Common myeloid progenitor, CD34-positive (primary cell): ENCODE measurements at places on chromosomes 7 and 10.

DNA sequence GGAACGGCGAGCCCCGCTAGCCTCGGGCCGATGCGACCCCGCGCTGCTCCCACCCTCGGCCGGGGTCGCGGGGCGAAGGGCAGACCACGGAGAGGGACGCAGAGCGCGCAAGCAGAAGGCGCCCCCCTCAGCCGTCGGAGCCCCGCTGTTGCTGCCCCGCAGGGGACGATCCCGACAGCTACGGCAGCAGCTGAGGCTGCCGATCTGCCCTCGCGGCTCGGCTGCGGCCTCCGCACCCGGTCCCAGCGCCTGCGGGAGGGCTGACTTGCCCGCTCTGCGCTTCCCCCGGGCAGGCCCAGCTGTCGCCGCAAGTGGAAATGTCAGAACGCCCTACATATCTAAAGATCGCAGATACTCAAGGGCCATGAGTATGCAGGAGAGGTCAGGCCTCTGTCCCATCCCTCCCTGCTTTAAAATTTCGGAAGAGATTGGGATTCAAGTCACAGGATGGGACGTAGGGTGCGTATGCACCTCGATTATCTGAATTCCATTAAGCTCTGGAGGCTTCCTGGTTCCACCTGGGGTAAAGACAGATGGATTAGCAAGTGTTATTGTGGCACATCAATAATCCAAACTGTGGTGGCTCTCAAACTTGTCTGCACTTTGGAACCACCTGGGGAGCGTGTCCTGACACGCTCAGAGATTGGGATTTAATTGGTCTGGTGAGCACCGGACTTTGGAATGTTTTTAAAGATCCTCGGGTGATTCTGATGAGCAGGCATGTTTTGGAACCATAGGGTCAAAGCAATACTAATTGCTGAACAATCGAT lies at the start of gene CRPPA:
CRPPA (minus strand) TSS at position 206 of the 770 bp plus-strand sequence. CDS start 216 bp downstream, outside the sequence.
- H3K36me3 ChIP-seq, result no peaks in the 10 kb centered on the region
- H3K27me3 ChIP-seq, result no peaks in the 10 kb centered on the region
- H3K4me3 ChIP-seq, result peak within 1 kb of the TSS; percentile 67
- H3K4me1 ChIP-seq, result peaks cover 16% of the 10 kb centered on the region

DNA sequence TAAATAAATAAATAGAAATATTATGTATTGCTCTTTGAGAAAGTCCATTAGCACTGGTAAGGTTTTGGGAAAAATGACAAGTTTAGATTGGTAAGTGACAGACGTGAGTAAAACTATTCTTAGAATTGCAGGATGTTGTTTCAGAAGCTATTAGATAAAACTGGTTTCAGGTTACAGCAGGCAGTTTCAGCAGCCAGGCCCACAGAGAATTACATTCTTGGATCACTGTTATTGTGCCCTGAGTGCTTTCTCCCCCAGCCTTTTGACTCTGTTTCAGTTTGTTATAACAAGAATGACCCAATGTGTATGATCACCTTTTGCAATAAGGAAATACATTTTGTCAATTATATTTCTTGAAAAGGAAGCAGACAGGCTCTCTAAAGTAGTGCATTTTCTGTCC lies 86.5 kb downstream of the DKK1 start:
- no peaks in the 10 kb centered on the region for H3K27me3 ChIP-seq

DNA sequence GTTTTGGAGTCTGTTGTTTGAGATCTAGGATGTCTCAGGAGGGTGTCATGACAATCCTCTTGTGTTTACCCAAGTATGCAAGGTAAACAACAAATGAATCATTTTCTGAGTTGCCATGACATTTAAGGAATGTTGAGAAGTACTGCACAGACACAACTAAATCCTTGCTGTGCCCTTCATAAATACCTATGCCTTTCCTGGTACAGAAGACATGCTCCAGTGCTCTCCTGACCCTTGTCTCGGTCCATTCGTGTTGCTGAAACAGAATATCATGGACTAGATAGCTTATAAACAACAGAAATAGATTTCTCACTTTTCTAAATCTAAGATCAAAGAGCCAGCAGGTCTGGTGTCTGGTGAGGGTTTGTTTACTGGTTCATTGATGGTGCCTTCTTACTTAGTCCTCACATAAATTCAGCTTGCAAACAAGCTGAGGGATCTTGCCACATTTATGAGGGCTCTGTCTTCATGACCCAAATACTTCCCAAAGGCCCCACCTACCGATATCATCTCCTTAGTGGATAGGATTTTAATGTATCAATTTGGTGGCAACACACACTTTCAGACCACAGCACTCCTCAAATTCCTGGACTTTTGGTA lies 341.8 kb upstream of the SEMA3A start:
- DNase-seq, result no peak
- H3K36me3 ChIP-seq, result no peaks in the 10 kb centered on the region
- no peaks in the 10 kb centered on the region for H3K27me3 ChIP-seq

- no peak overlapping the region for H3K27ac ChIP-seq
- no peaks in the 10 kb centered on the region for H3K27me3 ChIP-seq
- no peak for DNase-seq
- H3K4me3 ChIP-seq, result no peak overlapping the region
Observed at GRCh38 chr7:121515630-121516401, 119.7 kb upstream of the FAM3C start.

GRCh38 chr10:84156768-84157167 lies 16.8 kb upstream of the GPR15LG start:
- no peak overlapping the region for H3K27ac ChIP-seq
- no peaks in the 10 kb centered on the region for H3K27me3 ChIP-seq
- no peaks in the 10 kb centered on the region for H3K4me1 ChIP-seq
- H3K4me3 ChIP-seq, result no peak overlapping the region
- H3K36me3 ChIP-seq, result peaks cover 8% of the 10 kb centered on the region
- DNase-seq, result peak; percentile 25

DNA sequence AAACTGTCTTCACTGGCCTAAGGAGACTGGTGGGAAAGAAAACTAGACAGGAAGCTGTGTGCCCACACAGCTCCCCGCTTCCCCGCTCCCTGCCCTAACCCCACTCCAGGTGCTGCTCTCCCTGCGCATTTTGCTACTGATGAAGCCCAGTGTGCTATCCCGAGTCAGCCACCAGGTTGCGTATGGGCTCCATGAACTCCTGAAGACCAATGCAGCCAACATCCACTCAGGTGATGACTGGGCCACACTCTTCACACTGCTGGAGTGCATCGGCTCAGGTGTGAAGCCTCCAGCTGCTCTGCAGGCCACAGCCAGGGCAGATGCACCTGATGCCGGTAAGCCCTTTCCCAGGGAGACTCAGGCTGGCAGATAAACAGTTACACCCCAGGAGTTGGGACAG lies 20.3 kb upstream of the NFKB2 start:
- H3K4me1 ChIP-seq, result no peaks in the 10 kb centered on the region
- no peak overlapping the region for H3K4me3 ChIP-seq
- peak; percentile 25 for DNase-seq
- H3K36me3 ChIP-seq, result peaks cover 59% of the 10 kb centered on the region

- no peak overlapping the region for H3K27ac ChIP-seq
- H3K4me1 ChIP-seq, result no peaks in the 10 kb centered on the region
- H3K4me3 ChIP-seq, result no peak overlapping the region
- no peaks in the 10 kb centered on the region for H3K36me3 ChIP-seq
- DNase-seq, result no peak
Observed at GRCh38 chr7:51068401-51068800, 248.2 kb downstream of the COBL start.

GRCh38 chr7:85974176-85974575 lies 669.5 kb upstream of the GRM3 start:
- H3K36me3 ChIP-seq, result no peaks in the 10 kb centered on the region
- H3K27me3 ChIP-seq, result no peaks in the 10 kb centered on the region
- no peak overlapping the region for H3K4me3 ChIP-seq

GRCh38 chr10:5891009-5891408 lies 966 bp downstream of the FBH1 start:
- H3K36me3 ChIP-seq, result peaks cover 3% of the 10 kb centered on the region
- H3K27me3 ChIP-seq, result no peaks in the 10 kb centered on the region
- peak overlapping the region; percentile 87 for H3K4me3 ChIP-seq
- DNase-seq, result no peak
- peaks cover 25% of the 10 kb centered on the region for H3K4me1 ChIP-seq

DNA sequence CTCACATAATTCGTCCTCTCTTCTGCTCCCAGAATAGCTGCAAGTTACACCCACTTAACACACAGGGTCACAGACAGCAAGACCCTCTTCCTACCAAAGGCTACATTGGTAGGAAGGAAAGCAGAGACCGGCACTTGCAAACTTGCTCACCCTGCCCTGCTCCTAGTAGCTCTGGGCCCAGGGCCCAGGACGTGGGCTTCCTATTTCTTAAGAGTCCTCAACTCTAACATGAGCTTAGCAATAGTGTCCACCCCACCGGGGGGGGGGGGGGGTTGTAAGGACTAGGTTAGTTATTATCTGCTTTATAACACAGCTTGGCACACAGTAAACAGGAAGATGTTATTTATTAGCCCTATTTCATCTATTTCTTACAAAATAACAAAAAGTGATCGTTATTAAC lies 106.6 kb downstream of the GRB10 start:
- H3K27ac ChIP-seq, result no peak overlapping the region
- H3K4me3 ChIP-seq, result no peak overlapping the region
- no peaks in the 10 kb centered on the region for H3K27me3 ChIP-seq
- peaks cover 15% of the 10 kb centered on the region for H3K36me3 ChIP-seq

GRCh38 chr7:151951672-151952338 lies 4.4 kb upstream of the GALNTL5 start:
- no peaks in the 10 kb centered on the region for H3K27me3 ChIP-seq
- DNase-seq, result no peak
- no peak overlapping the region for H3K27ac ChIP-seq
- no peaks in the 10 kb centered on the region for H3K4me1 ChIP-seq

GRCh38 chr10:103197903-103198302 lies 4.8 kb upstream of the NT5C2 start:
- no peaks in the 10 kb centered on the region for H3K36me3 ChIP-seq
- no peak for DNase-seq
- peaks cover 53% of the 10 kb centered on the region for H3K4me1 ChIP-seq
- peak overlapping the region; percentile 72 for H3K27ac ChIP-seq
- H3K27me3 ChIP-seq, result no peaks in the 10 kb centered on the region
- peak overlapping the region; percentile 11 for H3K4me3 ChIP-seq

- no peaks in the 10 kb centered on the region for H3K36me3 ChIP-seq
- peak; percentile 99 for DNase-seq
- H3K27me3 ChIP-seq, result no peaks in the 10 kb centered on the region
- H3K27ac ChIP-seq, result peak overlapping the region; percentile 79
- peak overlapping the region; percentile 97 for H3K4me3 ChIP-seq
Observed at GRCh38 chr7:106285051-106285854, 470 bp upstream of the NAMPT start.

DNA sequence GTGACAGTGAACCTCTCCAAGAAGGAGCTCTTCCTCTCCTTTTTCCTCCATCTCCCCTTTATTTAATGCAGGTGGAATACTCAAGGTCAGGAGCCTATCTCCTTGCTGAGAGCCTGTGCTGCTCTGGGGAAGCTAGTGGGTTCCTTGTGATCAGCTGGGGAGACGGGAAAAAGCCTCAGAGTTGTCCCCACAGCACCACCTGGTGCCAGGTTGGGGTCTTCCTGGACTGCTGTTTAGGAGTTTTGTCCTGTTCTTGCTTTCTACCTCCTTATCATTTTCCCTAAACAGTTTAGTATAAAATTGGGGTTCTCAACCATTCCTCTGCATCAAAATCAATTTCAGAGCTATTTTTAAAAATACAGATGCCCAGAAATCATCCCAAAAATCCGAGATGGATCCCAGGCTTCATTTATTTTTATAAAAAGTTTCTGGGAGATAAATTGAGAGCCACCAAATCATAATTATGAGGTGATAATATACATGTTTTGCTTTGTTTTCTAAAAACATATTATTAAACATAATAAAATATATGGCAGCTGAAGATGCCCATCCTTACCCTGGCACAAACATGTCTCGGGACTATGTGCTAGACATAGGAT lies 44.3 kb downstream of the MACC1 start:
- peaks cover 5% of the 10 kb centered on the region for H3K4me1 ChIP-seq
- no peak overlapping the region for H3K4me3 ChIP-seq
- no peaks in the 10 kb centered on the region for H3K27me3 ChIP-seq
- no peak overlapping the region for H3K27ac ChIP-seq

DNA sequence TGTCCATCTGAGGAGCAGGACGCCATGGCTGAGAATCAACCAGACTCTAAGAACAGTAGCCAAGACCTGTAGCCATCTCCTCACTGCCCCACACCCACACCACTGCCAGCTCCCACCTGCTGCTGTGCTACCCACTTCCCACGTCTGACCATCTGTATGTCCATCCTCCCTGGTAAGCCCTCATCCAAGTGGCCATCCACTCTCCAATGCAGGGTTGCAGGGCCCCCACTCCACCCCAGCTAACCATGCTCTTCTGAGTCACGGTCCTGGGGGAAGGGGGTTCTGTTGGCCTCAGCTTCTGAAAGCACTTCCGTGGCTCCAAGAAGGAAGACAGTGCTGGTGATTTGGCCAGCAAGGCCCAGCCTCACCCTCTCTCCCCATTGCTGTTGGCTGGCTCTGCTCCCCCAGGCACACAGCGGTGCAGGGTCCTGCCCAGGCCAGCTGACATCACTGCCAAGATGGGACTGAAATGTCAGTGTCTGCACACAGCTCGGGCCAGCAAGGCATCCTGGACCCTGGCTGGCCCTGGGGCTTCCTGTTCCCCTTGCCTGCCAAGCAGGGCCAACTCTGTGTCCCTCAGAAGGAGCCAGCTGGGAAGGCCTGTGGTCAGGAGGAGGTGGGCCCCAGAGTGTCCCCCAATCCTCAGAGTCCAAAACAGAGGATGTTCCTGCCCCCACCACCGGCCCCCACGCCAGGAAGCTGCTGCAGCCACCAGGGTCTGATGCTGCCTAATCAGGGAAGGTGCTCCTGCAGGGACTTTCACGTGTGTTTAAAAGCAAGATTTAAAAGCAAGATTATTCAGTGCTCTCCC lies 17.5 kb downstream of the RASGEF1A start:
- H3K27ac ChIP-seq, result no peak overlapping the region
- no peak for DNase-seq
- no peak overlapping the region for H3K4me3 ChIP-seq
- H3K4me1 ChIP-seq, result no peaks in the 10 kb centered on the region
- no peaks in the 10 kb centered on the region for H3K27me3 ChIP-seq
- no peaks in the 10 kb centered on the region for H3K36me3 ChIP-seq
